ENCODE measurements at places on chromosomes 1 and 21. TPM values are rescaled to one million over a fixed set of nuclear protein-coding genes. Genes with fewer than 3 reads are reported as not detected.

The SV2A gene
- 8.4 TPM for polyA plus RNA-seq

The PTCH2 gene
- 5.4 TPM for polyA plus RNA-seq

The TMPRSS15 gene
- polyA plus RNA-seq, result 0.50 TPM

The OR2AK2 gene
- polyA plus RNA-seq, result not detected

The MCOLN2 gene
- 1.5 TPM for polyA plus RNA-seq

The SMCP gene
- polyA plus RNA-seq, result not detected

The AMPD1 gene
- not detected for polyA plus RNA-seq

DNA sequence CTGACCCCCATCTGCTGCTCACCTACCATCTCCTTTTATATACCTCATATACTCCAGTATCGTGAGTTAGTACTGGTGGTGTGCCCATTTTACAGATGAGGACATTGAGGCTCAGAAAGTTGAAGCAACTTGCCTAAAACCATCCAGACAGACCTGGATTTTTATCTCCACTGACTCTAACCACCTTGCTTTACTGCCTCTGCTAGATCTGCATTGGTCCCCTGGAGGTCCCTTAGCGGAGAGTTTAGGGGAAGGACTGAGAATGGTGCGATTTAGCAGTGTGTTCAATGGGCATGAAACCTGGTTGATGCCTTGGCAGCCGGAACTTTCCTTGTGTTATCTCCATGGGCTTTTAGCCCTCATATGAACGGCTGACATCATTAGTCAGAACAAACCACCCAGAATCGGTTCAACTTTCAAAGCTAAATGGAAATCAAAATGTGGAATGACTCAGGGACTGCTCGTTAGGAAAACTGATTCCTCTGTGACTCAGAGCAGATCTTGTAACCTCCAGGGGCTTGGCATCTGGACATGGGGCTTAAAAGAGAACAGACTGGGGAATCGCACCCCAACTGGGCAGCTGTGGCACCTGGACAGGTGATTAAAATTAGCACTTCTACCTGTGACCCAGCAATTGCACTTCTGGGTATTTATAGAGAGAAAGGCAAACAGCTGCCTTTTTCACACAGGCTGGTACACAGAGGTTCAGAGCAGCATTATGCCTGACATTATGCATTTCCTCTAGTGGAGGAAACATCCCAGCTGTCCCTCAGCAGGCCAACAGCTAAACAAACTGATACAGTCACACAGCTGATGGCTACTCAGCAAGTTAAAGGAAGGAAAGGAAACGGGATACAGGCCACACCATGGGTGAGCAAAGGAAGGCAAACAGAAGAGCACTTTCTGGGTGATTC is 25.3 kb downstream of the TMEM51 start:
- DNase-seq, result no peak

DNA sequence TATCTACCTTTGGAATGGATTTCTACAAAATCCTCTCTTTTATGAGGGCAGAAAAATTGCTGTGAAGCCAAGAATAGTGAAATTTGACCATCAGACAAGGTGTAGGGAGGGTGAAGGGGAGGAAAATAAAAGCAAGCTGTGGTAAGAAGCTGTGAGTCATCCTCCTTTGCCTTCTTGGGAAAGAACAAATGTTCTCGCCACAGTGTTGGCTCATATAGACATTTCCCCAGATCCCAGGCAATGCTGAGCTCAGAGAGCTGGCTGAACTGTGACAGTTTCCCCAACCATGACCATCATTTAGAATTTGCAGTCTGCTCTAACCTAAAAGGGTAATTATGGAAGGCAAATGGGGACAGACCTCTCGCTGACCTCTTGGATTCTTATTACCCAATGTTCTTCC is 235.4 kb downstream of the PBX1 start:
- DNase-seq, result no peak

DNA sequence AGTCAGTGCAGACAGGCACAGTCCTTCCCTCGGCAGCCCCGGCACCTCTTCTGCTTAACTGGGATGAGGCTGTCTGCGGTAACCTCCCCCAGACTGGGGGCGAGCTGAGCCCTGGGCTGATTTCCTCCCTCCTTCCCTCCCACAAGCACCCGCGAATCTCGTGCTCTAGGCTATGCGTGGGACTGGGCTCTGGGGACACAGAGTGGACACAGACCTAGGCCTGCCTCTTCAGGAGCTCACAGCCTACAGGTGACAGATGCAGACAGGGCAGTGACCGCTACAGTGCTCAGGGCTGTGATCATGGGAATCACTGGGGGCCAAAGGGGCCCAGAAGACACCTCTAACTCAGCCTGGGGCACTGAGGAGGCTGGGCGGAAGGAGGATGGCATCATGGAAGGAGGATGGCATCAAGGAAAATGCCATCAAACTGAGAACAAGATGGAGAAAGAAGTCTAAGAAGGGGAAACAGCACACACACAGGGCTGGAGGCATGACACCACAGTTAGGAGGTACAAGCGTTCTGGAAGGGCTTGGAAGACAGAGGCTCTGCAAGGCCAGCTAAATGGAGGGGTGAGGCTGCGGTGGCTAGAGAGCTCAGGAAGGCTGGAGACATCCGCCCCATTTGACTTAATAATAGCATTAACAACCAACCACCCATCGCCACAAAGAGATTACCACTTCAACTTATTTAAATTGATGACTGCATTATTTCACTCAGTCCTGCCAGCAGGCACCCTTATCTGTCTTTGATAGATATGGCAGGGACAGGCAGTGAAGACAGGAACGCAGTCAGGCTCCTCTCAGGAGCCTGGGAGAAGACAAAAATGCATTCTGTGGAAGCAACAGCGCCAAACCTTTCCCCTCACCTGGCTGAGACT is 4.2 kb downstream of the TTC39A start:
- DNase-seq, result no peak

DNA sequence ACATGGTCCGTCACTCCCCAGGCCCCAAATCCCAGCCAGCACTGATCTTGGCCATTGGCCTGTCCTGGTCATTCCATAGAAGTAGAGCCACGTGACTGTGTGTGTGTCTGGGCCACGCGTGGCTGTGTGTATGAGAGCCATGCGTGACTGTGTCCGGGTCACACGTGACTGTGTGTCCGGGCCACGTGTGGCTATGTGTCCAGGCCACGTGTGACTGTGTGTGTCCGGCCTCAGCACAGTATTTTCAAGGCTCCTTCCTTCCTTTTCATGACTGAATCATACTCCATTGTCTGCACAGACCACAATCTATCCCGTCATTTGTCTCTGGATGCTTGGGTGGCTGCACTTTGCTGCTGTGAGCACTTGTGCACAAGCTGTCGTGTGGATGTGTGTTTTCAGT is 67.4 kb downstream of the SKI start:
- no peak for DNase-seq

DNA sequence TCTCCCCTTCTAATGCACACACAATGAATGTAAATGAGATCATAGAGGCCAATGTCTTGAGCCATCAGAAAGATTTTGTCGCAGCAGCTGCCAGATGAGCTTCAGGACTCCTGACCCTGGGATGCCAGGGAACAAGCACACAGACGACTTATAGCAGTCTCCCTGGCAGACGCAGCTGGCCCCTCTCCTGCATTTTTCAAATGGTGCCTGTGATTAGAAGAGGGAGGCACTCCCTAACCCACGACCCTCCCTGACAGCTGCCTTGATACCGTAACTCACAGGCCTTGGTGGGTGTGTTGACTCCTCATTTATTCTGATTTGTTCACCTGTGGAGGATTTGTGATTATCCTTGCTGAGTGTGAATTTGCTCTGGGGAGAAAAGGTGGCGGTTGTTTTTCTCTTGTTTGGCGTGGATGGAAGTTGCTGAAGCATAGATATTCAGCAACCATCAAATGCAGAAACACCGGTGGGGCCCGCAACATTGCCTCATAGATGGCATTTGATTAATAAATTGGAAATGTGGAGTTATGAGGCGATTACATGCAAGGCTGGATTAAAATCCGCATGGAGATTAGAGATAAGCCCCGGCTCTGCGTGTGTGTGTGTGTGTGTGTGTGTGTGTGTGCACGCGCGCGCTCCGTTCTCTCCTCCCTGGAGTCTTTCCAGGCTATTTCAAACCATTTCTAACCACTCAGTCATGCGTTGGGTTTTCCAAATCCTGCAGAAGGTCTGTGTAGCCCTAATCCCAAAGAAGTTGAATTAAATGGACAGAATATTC is 2.1 kb upstream of the RD3 start:
- no peak for DNase-seq

DNA sequence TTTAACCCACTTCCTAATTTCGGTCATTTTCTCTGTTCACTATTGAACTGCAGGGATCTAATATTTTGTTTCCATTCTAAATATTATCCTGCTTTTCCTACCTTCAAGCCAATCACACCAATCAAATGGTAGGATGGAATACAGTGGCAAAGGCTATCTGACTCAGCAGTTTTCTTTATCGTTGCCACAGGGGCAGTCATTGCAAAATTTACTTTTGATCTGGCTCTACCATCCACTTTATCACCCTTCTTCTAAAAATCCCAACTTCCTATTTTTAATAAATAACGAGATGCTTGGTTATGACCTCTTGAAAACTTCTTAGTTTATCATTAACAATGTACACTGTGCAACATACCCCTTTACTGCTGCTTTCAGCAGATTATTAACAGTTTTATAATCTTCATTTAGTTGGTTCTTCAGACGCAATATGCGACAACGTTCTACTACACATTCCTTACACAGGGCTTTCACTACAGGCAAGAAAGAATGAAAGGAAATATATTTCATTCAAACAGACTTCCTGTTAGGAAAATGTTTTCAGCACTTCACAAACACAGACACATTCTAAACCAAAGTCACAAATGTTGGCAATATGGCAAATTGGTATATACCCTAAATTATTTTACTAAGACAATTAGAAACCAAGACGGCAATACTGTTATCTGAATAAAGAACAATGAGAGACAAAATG is 52.3 kb upstream of the RAP1GAP start:
- DNase-seq, result no peak

DNA sequence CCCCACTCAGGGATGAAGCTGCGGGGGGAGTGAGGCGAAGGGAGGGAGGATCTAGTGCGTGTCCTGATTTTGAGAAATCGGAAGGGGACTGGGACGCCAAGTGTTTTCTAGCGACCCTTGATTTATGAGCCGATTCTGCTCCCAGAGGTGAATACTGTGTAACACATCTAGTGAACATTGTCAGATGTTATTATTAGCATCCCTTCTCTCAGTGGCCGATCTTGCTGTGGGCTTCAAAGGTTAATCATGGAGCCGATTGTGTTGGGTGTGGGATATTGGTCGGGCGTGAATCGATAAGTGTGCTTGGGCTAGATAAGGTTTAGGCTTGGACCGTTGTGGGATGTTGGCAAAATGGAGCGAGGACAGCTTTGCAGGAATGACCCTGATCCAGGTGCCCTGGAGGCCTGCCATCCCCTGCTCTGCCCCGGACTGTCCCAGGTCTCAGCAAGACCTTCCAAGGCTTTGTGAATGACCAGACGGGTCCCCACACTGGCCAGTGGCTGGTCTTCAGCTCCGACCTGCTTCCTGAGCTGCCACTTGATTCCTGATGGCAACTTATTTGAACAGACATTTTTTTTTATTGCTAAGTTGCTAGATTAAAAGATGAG is 2.2 kb downstream of the AJAP1 start:
- no peak for DNase-seq

DNA sequence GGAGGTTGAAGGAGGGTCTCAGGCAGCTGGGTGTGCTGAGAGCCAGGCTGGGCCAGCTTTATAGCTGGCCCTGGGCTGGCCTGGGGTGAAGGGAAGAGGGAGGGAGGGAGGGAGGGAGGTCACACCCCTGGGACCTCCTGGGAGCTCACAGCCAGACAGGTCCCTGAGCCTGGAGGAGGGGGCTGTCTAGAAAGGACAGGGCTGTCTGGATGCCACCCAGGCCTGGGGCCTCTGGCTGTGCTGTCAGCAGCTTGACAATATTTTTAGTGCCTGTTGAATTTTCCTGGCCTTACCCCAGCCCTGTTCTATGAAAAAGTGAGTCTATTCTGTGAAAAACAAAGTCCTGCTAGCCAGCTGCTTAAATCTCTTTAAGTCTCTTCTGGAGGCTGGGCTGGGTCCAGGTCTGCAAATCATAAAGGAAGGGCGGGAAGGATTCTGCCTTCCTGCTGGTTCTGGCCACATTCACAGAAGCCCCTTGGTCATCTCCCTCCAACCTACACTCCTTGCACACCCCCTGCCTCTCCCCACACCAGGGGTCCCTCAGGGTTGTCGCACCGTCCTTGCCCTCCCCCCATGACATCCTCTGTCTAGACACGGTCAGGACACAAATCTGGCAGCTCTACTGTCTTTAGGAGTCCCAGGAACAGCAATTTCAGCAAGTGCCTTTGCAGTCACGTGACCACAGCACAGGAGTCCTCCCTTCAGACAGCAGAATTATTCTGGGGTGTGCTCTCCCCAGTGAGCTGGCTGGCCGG is at the start of gene LEFTY2:
Gene LEFTY2, minus strand, starts transcription at position 34 of the 755 bp plus-strand sequence. CDS start 80 bp downstream, outside the sequence.
- DNase-seq, result no peak

GRCh38 chr1:217989510-217989909 is 295.6 kb upstream of the RRP15 start:
- no peak for DNase-seq

DNA sequence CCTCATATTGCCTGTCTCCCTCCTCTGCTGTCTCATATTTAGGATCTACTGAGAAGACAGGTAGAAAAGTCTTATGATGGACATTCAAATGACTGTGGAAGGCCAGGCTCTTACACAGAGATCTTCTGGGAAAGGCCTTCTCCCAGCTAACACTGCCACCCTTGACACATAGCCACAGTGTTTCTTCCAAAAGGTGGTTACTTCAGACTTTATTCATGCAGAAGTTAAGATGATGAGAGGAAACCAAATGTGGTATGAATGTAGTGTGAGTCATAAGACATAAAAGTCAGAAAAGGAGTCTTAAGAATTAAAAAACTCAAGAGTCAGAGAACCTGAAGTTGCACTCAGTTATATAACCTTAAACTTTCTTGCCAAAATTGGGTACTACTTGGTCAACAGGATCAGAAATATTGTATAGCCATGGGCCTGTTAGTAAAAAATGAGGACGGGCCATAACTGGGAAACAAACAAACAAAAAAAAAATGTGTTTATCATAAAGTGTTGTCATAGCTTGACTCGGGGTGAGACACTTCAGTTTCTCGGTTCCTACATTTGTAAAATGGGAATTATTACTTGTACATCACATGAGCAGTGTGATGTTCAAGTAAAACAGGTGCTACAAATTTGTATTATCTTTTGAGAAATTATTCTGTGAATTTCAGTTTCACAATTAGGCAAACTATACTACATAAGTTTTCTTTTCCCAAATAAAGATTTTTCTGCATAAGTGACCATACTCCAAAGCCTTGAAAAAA is 1.2 kb upstream of the DENND1B start:
- DNase-seq, result no peak
